Activated B cell treated with CpG ODN at 0.5 μM for 24 hours (primary cell): ENCODE measurements at places on chromosomes 4 and X. TPM values are rescaled to one million over a fixed set of nuclear protein-coding genes. Genes with fewer than 3 reads are reported as not detected.

Gene HSFX1
- total RNA-seq: 0.93 and 1.1 TPM in 2 replicates

Gene FAM47E
- total RNA-seq: 0.39 TPM in 1 of 2 replicates, not detected in the other

Gene CFP
- 0.42 and 0.91 TPM in 2 replicates for total RNA-seq

Gene AWAT2
- not detected in 2 replicates for total RNA-seq

Gene GDI1
- total RNA-seq: 112 and 127 TPM in 2 replicates

Gene SPANXN3
- not detected in 2 replicates for total RNA-seq

Gene PGAM4
- total RNA-seq: not detected in 2 replicates

Gene CITED1
- total RNA-seq: not detected in 2 replicates

Gene SMIM31
- total RNA-seq: not detected in 2 replicates

Gene TMEM271
- total RNA-seq: not detected in 2 replicates

Gene EDNRA
- not detected in 2 replicates for total RNA-seq

Gene TMSB15C
- total RNA-seq: 2.0 and 2.3 TPM in 2 replicates

Gene TLR8
- total RNA-seq: 0.20 and 0.22 TPM in 2 replicates

Gene EPGN
- total RNA-seq: not detected in 2 replicates

Gene PCDH19
- not detected in 2 replicates for total RNA-seq

Gene ZNF711
- 3.5 TPM in 2 replicates for total RNA-seq

Gene USP46
- 12.6 and 13.3 TPM in 2 replicates for total RNA-seq

Gene ZAR1
- not detected in 2 replicates for total RNA-seq

Gene LAGE3
- 16.6 and 18.9 TPM in 2 replicates for total RNA-seq

Gene NAAA
- total RNA-seq: 27.7 and 31.1 TPM in 2 replicates

Gene IQCM
- total RNA-seq: not detected in 2 replicates

Gene HPSE
- total RNA-seq: 1.5 TPM in 2 replicates

Gene SORCS2
- not detected in 2 replicates for total RNA-seq

Gene AVPR2
- total RNA-seq: not detected in 2 replicates

Gene TEX11
- total RNA-seq: not detected in 2 replicates

Gene DCAF12L1
- total RNA-seq: not detected in 2 replicates

Gene PABPC5
- not detected in 2 replicates for total RNA-seq

Gene CORIN
- not detected in 2 replicates for total RNA-seq

Gene HELT
- total RNA-seq: not detected in 2 replicates

Gene GLRA3
- total RNA-seq: 0.12 and 0.22 TPM in 2 replicates

Gene PDE6B
- 13.8 and 15.0 TPM in 2 replicates for total RNA-seq

Gene PHOX2B
- total RNA-seq: not detected in 2 replicates

Gene SH3D19
- not detected in 2 replicates for total RNA-seq

Gene AR
- not detected in 2 replicates for total RNA-seq

Gene MAGEH1
- 8.4 and 9.8 TPM in 2 replicates for total RNA-seq

Gene BCORL1
- total RNA-seq: 8.0 and 8.2 TPM in 2 replicates

Gene SHOX
- total RNA-seq: not detected in 2 replicates

Gene RGN
- 0.24 and 0.27 TPM in 2 replicates for total RNA-seq

Gene GRK4
- 1.4 and 2.1 TPM in 2 replicates for total RNA-seq

Gene RAB9B
- total RNA-seq: 0.39 and 0.51 TPM in 2 replicates

Gene FAT1
- total RNA-seq: not detected in 2 replicates
